ENCODE measurements at places on chromosomes 12 and 14.

GRCh38 chr12:15179672-15180071 is 41.5 kb downstream of the RERG start:
- no peak for DNase-seq

DNA sequence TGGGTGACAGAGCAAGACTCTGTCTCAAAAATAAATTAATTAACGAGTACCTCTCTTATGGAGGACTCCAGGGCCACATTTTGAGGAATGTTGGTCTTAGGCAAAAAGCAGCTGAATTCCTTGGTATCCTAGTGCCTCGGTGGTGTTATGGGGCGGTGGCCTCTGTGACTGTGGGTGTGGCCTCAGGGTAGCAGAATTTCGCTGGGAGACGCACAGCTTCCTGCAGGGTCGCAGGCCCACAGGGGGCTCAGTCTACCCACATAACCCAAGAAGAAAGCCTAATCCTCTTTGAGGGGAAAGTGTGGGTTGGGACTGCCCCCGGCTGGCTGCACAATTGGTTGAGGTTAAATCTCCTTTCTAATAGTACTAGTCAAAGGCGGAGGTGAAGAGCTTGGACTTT is 11.2 kb upstream of the SERPINA4 start:
- no peak for DNase-seq

DNA sequence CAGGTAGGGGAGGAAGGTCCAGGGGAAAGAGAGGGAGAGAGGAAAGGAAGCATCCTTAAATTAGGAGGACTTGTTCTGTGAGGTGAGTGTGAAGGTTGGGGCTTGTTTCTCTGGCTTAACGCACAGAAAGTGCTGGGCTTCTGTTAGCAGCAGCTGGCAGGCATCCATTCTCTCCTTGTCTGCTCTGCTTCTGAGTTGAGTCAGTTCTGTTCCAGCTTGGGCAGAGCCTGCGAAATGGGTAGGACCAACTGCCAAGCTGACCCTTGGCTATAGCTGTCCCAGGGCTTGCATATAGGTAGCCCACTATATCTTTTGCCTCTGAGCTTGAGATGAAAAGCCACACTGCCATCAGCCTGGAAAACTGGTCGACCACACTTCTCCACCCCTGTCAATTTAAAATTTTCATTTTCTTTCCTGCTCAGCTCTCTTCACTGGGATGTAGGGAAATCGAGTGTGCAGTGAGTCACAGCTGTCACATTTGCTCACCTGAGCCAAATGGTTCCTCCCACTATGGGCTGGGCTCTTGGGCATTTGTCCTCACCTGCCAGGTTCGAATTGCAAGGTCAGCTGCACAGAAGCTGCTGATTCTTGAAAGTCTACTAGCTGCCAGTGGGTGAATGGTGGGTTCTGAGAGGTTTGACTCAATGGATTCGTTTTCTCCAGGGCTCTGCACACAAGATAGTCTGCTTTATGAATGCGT is 256.4 kb upstream of the PWP1 start:
- no peak for DNase-seq

- no peak for DNase-seq
These were observed 1.3 kb downstream of the DDN start for GRCh38 chr12:48997719-48998496.

GRCh38 chr12:122238861-122239260 is 13.0 kb upstream of the DIABLO start:
- no peak for DNase-seq

DNA sequence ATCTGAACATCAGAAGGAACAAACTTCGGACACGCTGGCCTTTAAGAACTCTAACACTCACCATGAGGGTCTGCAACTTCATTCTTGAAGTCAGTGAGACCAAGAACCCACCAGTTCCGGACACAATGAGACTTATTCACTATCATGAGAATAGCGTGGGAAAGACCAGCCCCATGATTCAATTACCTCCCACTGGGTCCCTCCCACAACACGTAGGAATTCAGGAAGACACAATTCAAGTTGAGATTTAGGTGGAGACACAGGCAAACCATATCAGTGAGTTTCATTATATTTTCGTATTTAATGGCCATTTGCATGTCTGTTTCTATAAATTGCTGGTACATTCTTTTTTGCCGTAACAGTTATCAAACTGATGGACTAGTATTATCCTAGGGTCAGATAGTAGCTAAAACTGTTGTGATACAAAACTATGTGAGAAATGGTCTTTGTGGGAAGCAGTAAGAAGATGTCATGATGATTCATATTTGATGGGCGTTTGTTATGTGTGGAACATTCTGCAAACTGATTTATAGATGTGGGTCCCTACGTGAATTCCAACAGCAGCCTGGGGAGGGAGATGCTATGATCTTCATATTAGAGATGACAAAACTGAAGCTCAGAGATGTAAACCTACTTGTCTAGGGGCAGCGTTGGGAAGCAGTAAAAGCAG is 282.4 kb upstream of the TMEM132C start:
- DNase-seq: no peak

GRCh38 chr12:110917961-110918360 is 2.4 kb downstream of the MYL2 start:
- no peak for DNase-seq

GRCh38 chr14:89303456-89304435 is 113.3 kb downstream of the FOXN3 start:
- no peak for DNase-seq

DNA sequence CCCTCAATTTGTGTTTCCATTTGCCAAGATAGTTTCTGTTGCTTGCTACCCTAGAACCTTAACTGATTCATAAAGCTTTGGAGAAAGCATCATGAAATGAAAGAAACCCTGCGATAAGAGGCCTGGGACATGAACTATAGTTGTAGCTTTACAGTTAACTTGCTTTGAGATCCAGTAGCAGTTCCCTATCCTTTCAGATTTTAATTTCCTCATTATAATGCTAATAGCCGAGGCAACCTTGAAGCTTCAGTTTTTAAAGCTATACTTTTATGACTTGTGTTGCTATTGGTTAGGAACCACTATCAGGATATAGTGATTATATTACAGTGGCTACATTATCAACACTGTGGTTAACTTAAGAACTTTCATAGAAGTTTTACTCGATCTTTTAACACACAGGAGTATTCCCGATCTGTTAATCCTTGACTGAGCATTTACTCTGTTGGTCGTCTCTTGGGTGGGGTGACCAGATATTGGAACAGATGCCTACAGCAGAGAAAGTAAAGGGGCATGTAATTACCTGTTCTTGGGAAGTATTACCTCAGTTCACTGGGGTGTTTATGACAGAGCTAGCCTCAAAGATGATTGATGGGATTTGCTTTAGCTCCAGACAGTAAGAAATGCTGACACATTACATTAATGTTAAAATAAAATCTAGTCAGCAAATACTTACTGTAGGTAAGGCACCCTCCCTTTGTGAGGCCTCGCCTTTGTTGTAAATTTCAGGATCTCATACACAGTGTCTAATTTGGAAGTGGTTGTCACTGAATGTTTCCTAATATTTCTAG is 86.2 kb upstream of the CSRP2 start:
- DNase-seq: no peak

GRCh38 chr12:105822131-105823105 is 316.3 kb downstream of the NUAK1 start:
- no peak for DNase-seq

DNA sequence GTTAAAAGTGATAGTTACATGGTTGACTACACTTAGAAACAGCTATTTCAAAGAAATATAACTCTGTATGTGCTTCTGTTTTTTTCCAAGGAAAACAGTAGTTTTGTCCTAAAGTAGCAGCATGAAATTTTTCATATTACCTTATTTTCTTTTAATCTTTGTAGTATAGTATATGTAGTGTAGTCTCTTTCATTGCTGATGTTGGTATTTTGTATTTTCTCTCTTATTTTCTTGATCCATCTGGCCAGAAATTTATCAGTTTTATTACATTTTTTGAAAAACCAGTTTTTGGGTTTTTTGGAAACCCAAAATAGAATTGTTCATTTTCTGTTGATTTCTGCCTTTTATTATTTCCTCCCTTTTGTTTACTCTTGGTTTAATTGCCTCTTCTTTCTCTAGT is 6.4 kb upstream of the RNU6-8 start:
- DNase-seq: no peak

GRCh38 chr12:56061982-56062381 is 18.0 kb upstream of the ERBB3 start:
- DNase-seq: no peak

GRCh38 chr14:35878272-35879150 is 52.4 kb downstream of the BRMS1L start:
- DNase-seq: no peak

GRCh38 chr14:78673845-78674244 is 503.7 kb downstream of the NRXN3 start:
- no peak for DNase-seq

GRCh38 chr14:81220580-81220829 is 254 bp downstream of the GTF2A1 start:
- DNase-seq: no peak

DNA sequence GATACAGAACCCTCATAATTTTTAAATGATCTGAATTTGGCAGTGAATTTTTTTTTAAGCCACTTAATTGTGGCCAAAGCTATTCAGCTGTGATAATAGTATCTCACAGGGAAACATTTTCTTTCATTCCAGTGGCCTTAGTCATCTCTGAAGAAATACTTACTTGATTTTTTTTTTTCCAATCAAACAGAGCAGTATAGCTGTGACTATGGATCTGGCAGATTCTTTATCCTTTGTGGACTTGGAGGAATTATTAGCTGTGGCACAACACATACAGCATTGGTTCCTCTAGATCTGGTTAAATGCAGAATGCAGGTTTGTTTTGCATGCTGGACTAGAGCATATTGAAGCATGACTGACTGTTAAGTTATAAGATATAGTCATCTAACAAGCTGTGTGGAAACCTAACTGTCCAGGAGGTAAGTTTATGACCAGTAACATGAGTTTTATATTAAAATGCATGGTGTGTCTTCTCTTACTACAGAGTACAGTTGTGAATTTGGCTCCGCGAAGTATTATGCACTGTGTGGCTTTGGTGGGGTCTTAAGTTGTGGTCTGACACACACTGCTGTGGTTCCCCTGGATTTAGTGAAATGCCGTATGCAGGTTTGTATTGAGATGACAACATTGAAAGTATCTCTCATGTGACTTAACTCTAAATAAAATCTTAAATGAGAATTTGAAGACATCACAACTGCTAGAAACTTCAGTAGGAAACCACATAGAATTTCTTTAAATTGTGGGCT is 1.9 kb downstream of the SLC25A3 start:
- no peak for DNase-seq

DNA sequence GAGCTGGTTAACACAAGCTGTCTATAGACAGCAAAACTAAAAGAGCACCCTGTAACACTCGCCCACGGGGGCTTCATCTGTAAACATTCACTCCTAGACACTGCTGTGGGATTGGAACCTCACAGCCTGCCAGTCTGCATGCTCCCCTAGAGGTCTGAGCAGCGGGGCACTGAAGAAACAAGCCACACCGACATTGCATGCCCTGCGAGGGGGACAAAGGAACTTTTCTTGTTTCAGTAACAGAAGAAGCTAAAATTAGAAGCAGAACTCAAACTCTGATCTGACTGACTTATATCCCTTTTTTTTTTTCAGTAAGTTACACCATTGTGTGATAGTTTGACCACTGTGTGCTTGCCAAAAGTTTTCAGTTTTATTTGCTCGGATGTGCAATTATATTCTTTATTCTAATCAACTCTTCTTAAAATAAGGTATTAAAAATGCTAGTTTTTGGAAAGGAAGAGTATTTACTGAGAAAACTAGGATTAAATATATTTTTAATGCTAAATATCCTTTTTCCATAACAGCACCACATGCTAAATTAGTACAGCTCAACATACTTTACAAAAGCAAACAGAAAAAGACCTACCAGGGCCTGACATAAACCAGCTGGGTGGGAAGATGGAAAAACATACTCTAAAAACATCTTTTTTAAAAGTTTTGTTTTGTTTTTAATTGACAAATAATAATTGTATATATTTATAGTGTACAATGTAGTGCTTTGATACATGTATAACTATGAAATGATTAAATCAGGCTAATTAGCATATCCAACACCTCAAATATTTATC is 100.2 kb downstream of the EPS8 start:
- no peak for DNase-seq

- no peak for DNase-seq
These were observed 193.8 kb downstream of the SYT1 start for GRCh38 chr12:79058342-79058741.

DNA sequence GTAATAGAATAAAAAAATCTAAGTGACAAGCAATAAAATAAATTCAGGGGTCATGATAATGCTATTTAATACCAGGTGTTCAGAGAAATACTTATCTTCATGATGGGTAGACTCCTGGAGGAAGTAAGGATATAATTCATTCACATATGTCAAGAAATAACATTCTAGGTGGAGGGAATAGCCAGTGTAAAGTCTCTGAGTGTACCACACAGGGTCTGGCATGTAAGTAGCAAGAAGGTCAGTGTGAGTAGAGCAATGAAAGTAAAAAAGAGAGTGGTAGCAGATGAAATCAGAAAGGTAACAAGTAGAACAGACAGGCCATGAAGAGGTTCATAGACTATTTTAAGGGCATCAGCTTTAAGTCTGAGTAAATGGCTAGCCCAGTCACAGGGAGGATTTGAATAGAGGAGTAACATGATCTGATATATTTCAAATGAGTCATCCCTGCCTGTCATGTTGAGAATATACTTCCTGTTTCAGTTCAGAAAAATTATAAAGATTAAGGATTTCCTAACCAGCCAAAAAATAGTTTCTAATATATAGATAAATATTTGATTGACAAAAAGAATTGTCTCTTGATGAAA is 519.9 kb downstream of the C12orf50 start:
- DNase-seq: no peak

DNA sequence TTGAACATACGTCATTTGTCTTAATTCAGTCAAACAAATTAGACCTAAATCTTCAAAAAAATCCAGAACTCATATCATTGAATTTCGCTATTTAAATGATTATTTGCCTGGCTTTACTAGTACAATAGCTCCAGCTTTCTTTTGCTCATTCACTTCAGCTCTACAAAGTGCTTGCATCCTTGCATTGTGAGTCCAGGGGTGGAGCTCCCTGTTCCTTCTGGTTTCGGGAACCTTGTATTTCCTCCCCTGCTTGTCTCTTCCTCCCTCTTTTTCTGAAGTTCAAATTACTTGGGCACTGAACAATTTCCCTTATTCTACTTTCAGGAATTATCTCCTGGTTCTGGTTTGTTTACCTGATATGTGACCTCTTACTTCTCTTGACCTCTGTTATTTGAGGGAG is 58.1 kb upstream of the KITLG start:
- DNase-seq: no peak

DNA sequence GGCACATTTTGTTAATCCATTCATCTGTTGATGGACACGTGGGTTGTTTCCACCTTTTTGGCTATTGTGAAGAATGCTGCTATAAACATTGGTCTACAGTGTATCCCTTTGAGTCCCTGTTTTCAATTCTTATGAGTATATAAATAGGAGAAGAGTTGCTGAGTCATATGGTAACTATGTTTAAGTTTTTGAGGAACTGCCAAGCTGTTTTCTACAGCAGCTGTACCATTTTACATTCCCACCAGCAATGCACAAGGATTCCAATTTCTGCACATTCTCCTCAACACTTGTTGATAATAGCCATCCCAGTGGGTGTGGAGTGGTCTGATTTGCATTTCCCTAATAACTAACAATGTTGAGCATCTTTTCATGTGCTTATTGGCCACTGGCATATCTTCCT is 6.9 kb upstream of the SVOP start:
- no peak for DNase-seq
